ENCODE measurements at places on chromosomes 1 and 21.

- H3K27me3 ChIP-seq: no peaks in the 10 kb centered on the region
- H3K36me3 ChIP-seq: no peaks in the 10 kb centered on the region
- peaks cover 66% of the 10 kb centered on the region for H3K4me1 ChIP-seq
- DNase-seq: peak; percentile 69
- H3K4me3 ChIP-seq: peak overlapping the region; percentile 87
- H3K27ac ChIP-seq: peak overlapping the region; percentile 96
Measured at GRCh38 chr1:155005076-155006011, 2.7 kb downstream of the ZBTB7B start.

DNA sequence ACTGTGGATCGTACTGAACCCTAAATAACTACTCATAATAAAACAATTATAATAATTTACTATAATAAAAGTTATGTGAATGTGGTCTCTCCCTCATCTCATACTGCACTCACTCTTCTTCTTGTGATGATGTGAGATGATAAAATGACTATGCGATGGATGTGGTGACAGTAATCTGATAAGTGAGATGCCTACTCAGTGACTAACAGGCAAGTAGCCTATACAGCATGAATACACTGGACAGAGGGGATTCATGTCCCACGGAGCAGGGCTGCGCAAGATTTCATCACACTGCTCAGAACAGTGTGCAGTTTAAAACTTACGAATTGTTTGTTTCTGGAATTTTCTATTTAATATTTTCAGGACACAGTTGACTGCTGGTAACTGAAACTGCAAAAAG is 304.0 kb downstream of the DUSP10 start:
- H3K36me3 ChIP-seq: no peaks in the 10 kb centered on the region
- H3K4me3 ChIP-seq: no peak overlapping the region
- DNase-seq: no peak
- no peak overlapping the region for H3K27ac ChIP-seq
- no peaks in the 10 kb centered on the region for H3K27me3 ChIP-seq

DNA sequence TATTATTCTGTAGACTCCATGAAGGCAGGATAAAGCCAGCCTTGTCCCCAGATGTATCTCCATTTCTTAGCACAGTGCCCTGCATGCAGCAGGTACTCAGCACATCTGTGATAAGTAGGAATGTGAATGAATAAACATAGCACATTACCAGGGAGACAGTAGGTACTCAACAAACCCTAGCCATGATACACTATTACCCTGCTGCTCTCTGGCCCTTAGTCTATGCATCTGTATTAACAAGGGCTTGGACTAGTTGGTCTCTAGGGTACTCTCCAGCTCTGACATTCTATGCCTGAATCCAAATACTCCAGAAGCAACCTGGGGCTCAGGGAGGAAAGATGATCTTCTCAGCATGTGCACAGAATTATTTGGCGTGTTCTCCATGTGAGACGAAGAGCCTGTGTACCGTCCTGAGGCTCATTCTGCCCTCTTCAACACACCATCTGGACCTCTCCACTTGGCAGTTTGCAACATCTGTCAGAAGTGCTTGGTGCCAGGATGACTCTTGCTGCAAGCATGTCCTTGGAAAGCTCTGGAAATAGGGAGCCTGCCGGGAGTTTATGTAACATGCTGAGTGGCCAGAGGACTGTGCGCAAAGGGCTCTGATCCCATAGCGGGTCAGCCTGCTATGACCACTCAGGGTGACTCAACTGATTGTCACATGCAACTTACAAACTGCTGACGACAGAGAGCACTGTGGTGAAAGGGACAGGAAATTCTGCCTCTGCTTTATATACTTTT is 228.2 kb upstream of the USP24 start:
- no peaks in the 10 kb centered on the region for H3K36me3 ChIP-seq
- no peak overlapping the region for H3K27ac ChIP-seq
- DNase-seq: no peak
- H3K27me3 ChIP-seq: no peaks in the 10 kb centered on the region

DNA sequence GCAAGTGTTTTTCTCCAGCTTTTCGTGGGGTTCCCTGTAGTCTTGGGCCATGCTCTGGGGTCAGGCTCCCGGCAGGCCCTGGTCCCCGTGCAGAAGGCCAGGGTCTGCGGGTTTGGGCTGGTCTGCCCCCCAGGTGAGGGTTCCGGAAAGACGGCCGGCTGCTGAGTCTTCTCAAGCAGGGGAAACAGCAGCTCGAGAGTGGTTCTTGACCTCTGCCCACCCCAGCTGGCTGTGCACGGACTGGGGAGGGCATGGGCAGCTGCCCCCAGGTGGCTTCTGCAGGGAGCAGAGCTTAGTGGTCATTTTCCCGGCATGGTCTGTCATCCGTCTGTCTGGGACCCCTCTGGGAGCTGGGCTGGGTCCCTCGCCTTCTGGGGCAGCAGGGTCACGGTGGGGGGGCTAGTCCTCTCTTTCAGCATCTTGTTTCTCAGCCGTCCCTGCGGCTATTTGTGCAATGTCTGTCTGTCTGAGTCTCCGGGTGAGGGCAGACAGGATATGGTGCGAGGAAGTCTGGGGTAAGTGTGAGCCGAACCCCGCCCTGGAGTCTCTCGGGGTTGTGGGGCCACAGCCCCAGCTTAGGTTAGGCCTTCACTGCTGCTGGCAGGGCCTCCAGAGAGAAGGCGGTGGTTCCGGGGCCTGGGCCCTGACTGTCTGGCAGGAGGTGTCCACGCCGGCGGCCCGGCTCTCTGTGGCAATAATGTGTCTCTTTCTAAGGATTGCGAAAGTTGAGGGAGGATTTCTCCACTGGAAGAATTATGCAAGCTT is 6.1 kb downstream of the SKI start:
- no peaks in the 10 kb centered on the region for H3K27me3 ChIP-seq
- H3K27ac ChIP-seq: no peak overlapping the region
- no peak overlapping the region for H3K4me3 ChIP-seq
- no peaks in the 10 kb centered on the region for H3K36me3 ChIP-seq
- no peak for DNase-seq

- DNase-seq: no peak
- no peaks in the 10 kb centered on the region for H3K27me3 ChIP-seq
- H3K4me1 ChIP-seq: peaks cover 5% of the 10 kb centered on the region
- no peaks in the 10 kb centered on the region for H3K36me3 ChIP-seq
- H3K4me3 ChIP-seq: no peak overlapping the region
Measured at GRCh38 chr1:53896635-53897229, 2.7 kb downstream of the DIO1 start.

Measured in Karpas-422 (cell line).